ENCODE measurements at places on chromosomes 16 and 17.
A peak's percentile ranks its signal among the peaks of the same experiment; 100 is the strongest.

DNA sequence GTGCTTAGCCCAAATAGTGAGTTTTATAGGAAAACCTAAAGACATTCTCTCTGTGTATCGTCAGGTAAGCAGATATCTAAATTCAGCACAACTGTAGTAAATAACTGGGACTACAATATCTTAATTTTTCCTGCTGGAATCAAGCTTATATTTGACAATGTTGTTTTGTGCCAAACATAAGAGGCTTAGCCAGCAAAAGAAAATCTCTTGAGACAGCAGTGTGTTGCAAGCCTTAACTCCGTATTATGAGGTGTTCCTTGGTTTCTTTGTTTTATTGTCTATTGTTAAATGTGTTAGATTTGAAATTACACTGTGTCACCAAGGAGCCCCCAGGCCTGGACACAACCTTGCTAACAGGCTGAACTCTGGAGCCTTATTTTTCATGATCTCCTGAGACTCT lies 1570.6 kb upstream of the GOT2 start:
- DNase-seq: no peak

DNA sequence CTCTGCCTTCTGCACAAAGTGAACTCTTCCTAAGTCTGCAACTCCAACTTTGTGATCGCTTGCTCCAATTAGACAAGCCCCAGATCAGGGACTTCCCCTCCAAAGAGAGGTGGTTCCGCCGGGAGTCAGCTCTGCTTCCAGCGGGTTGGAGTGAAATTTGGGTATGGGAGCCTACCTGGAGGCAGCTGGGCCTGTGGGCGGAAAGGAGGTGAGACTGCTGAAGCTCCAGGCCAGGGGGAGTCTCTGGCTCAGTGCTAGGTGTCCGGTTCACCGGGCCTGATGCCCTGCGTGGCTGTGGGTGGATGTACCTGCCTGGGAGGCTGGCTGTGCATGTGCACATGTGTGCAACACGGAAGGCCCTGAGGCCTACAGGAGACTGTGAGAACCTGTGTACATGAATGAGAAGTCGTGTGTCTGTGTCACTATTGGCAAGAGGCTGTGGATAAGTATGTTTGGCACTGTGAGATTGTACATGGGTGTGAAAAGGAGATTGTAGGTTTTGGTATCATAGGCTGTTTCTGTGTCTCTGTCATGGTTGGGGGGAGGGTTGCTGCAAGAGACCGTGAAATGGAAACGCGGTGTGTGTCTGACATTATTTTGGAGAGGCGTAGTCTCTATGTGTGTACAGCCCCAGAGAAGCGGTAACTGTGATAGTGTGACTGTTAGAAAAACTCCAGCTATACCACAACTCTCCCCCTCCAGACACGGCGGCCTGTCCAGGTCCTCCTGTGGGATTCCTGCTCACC lies 4.2 kb downstream of the LHX1 start:
- DNase-seq: no peak

GRCh38 chr16:48158296-48158695 lies 2.5 kb upstream of the ABCC12 start:
- peak; percentile 84 for DNase-seq

- peak; percentile 38 for DNase-seq
Measured at GRCh38 chr17:64128787-64129514, 993 bp downstream of the ERN1 start.

GRCh38 chr16:9630119-9630518 lies 538.7 kb downstream of the HAPSTR1 start:
- no peak for DNase-seq

DNA sequence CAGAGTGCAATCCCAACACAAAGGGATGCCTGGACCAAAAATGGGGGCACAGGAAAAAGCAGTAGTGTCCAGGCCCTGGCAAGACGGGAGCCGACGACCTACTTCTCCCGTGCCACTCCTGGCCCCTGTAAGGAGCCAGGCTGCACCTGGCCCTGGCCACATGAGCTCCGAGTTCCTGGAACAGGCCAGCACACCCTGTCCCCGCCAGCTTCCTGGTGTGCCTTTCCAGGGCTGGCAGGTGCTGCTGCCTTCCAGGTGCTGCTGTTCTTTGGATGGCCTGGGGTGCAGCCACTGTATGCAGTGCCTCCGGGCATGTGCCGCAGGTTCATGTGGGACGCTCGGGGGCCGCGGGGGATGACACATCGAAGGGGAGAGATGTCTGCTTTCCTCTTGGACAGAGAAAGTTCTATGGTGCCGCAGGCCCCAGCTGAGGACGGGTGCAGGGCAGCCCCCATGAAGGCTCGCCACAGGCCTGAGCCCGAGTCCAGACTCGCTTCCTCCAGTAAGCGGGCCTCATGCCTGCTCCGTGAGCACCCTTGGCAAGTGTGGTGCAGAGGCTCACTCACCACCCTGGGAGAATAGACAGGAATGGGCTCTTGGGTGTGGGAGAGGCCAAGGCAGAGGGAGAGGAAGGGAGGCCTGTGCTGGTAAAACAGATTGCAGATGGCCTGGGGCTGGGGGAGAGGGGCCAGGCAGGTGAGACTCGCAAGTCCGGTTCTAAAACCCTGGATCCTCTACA lies 54.7 kb upstream of the FASN start:
- DNase-seq: no peak

GRCh38 chr16:14199624-14200023 lies 128.5 kb downstream of the MRTFB start:
- peak; percentile 46 for DNase-seq

GRCh38 chr16:68366062-68366461 lies 55.2 kb downstream of the PRMT7 start:
- DNase-seq: no peak

- no peak for DNase-seq
Measured at GRCh38 chr17:65057531-65058090, 1.1 kb upstream of the GNA13 start.

GRCh38 chr17:67157732-67158639 lies 87.0 kb downstream of the HELZ start:
- DNase-seq: peak; percentile 49

GRCh38 chr16:54957403-54958166 lies 26.9 kb downstream of the IRX5 start:
- DNase-seq: peak; percentile 24

Measured in fibroblast of upper back skin (primary cell).